A673 (cell line): ENCODE measurements at places on chromosomes 5 and 9. TPM values are rescaled to one million over a fixed set of nuclear protein-coding genes. Genes with fewer than 3 reads are reported as not detected.

CTSV gene
- 10.2 and 14.2 TPM in 2 replicates for total RNA-seq

- no peaks in the 10 kb centered on the region for H3K4me1 ChIP-seq
- no peak overlapping the region for H3K4me3 ChIP-seq
- no peak for DNase-seq
- H3K27ac ChIP-seq, result no peak overlapping the region
These were observed 1043.0 kb upstream of the C9orf72 start for GRCh38 chr9:28616310-28616709.

- H3K27me3 ChIP-seq, result no peaks in the 10 kb centered on the region
- no peak overlapping the region for H3K27ac ChIP-seq
- DNase-seq, result no peak
- H3K36me3 ChIP-seq, result no peaks in the 10 kb centered on the region
- no peaks in the 10 kb centered on the region for H3K4me1 ChIP-seq
These were observed 83.1 kb downstream of the KCNT1 start for GRCh38 chr9:135785013-135785575.

GRCh38 chr5:138408023-138408422 lies 30.8 kb upstream of the REEP2 start:
- peaks cover 20% of the 10 kb centered on the region for H3K36me3 ChIP-seq
- no peak overlapping the region for H3K4me3 ChIP-seq
- H3K4me1 ChIP-seq, result no peaks in the 10 kb centered on the region

- no peak for DNase-seq
- no peaks in the 10 kb centered on the region for H3K36me3 ChIP-seq
- H3K4me1 ChIP-seq, result no peaks in the 10 kb centered on the region
- no peak overlapping the region for H3K27ac ChIP-seq
- no peaks in the 10 kb centered on the region for H3K27me3 ChIP-seq
These were observed 16.6 kb upstream of the PLPP1 start for GRCh38 chr5:55551358-55551757.

DNA sequence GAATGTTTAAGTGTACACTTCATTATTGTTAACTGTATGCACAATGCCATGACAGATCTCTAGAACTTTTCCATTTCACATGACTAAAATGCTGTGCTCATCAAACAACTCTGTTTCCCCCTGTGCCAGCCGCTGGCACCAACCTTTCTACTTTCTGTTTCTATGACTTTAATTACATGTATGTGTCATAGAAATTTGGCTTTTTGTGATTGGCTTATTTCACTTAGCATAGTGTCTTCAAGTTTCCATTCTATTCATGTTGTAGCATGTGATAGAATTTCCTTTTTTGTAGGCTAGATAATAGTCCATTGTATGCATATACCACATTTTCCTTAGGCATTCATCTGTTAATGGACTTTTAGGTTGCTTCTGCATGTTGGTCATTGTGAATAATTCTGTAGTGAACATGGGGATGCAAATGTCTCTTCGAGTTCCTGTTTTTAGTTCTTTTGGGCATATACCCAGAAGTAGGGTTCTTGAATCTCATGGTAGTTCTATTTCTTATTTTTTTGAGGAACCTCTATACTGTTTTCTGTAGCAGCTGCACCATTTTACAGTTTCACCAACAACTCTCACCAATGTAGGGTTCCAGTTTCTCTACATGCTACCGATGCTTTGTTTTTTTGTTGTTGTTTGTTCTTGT lies 184.4 kb upstream of the DMRT1 start:
- no peak for DNase-seq
- no peaks in the 10 kb centered on the region for H3K27me3 ChIP-seq
- H3K27ac ChIP-seq, result no peak overlapping the region
- no peaks in the 10 kb centered on the region for H3K36me3 ChIP-seq
- no peak overlapping the region for H3K4me3 ChIP-seq

DNA sequence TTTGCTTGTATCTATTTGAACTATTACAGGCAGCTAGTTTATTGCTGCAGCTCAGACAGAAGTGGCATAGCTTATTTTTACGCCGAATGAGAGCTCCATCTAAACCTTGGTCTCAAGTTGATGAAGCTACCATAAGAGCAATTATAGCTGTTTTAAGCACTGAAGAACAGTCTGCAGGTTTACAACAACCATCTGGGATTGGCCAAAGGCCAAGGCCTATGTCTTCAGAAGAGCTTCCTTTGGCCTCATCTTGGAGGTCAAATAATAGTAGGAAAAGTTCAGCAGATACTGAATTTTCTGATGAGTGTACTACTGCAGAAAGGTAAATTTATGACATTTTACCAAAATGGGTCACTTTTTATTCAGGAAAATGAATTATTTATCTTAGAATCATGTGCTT lies 67.9 kb downstream of the YTHDC2 start:
- H3K4me1 ChIP-seq, result no peaks in the 10 kb centered on the region
- peaks cover 8% of the 10 kb centered on the region for H3K36me3 ChIP-seq
- no peak overlapping the region for H3K4me3 ChIP-seq
- no peak overlapping the region for H3K27ac ChIP-seq

PTGER4 gene
- 2.1 and 2.5 TPM in 2 replicates for total RNA-seq

- no peak for DNase-seq
- no peak overlapping the region for H3K27ac ChIP-seq
- no peaks in the 10 kb centered on the region for H3K4me1 ChIP-seq
- no peak overlapping the region for H3K4me3 ChIP-seq
- H3K27me3 ChIP-seq, result no peaks in the 10 kb centered on the region
These were observed 61.6 kb downstream of the YTHDC2 start for GRCh38 chr5:113575074-113575473.

DNA sequence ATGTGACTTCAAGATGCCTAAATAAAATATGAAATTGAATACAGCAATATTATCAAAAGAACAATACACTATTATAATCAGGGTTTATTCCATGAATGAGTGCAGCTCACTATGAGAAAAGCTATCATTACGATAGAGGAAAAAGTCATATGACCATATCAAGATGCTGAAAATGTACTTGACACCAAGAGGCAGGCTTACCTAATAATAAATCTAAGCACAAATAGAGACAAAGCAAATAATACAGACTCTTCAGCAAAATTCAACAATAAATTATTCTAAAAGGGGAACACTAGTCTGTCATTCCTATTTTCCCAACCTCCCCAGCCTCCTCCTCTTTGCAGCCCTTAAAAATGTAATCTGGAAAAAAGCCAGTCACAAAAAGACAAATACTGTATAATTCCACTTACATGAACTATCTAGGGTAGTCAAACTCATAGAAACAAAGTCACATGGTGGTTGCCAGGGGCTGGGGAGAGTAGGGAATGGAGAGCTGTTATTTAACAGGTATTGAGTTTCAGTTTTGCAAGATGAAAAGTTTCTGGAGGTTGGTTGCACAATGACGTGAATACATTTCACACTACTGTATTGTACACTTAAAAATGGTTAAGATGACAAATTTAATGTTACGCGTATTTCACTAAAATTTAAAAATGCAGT lies 148.4 kb downstream of the NFIB start:
- no peaks in the 10 kb centered on the region for H3K4me1 ChIP-seq
- DNase-seq, result no peak
- H3K27me3 ChIP-seq, result no peaks in the 10 kb centered on the region
- H3K36me3 ChIP-seq, result no peaks in the 10 kb centered on the region
- no peak overlapping the region for H3K27ac ChIP-seq

ARHGEF28 gene
- 3.4 and 3.5 TPM in 2 replicates for total RNA-seq

TMEM252 gene
- total RNA-seq, result not detected in 2 replicates

GRCh38 chr5:80208381-80208780 lies 47.5 kb downstream of the SERINC5 start:
- DNase-seq, result no peak
- no peaks in the 10 kb centered on the region for H3K4me1 ChIP-seq
- H3K27ac ChIP-seq, result no peak overlapping the region
- no peak overlapping the region for H3K4me3 ChIP-seq
- H3K36me3 ChIP-seq, result no peaks in the 10 kb centered on the region

TRIM23 gene
- 12.9 and 15.6 TPM in 2 replicates for total RNA-seq

SLC24A2 gene
- not detected in 2 replicates for total RNA-seq

OLFML2A gene
- 1.4 and 2.9 TPM in 2 replicates for total RNA-seq

GRCh38 chr9:87853302-87853701 lies 29.4 kb upstream of the SPATA31E1 start:
- no peak overlapping the region for H3K27ac ChIP-seq
- H3K4me3 ChIP-seq, result no peak overlapping the region
- no peaks in the 10 kb centered on the region for H3K4me1 ChIP-seq

- H3K4me3 ChIP-seq, result no peak overlapping the region
- H3K27me3 ChIP-seq, result no peaks in the 10 kb centered on the region
- no peaks in the 10 kb centered on the region for H3K4me1 ChIP-seq
- no peaks in the 10 kb centered on the region for H3K36me3 ChIP-seq
- DNase-seq, result no peak
- H3K27ac ChIP-seq, result no peak overlapping the region
These were observed 42.5 kb upstream of the MYOT start for GRCh38 chr5:137825165-137825564.

STING1 gene
- 29.4 and 30.7 TPM in 2 replicates for total RNA-seq

IRX2 gene
- not detected in 2 replicates for total RNA-seq

PRLR gene
- 0.22 TPM in 1 of 2 replicates, not detected in the other for total RNA-seq

DNA sequence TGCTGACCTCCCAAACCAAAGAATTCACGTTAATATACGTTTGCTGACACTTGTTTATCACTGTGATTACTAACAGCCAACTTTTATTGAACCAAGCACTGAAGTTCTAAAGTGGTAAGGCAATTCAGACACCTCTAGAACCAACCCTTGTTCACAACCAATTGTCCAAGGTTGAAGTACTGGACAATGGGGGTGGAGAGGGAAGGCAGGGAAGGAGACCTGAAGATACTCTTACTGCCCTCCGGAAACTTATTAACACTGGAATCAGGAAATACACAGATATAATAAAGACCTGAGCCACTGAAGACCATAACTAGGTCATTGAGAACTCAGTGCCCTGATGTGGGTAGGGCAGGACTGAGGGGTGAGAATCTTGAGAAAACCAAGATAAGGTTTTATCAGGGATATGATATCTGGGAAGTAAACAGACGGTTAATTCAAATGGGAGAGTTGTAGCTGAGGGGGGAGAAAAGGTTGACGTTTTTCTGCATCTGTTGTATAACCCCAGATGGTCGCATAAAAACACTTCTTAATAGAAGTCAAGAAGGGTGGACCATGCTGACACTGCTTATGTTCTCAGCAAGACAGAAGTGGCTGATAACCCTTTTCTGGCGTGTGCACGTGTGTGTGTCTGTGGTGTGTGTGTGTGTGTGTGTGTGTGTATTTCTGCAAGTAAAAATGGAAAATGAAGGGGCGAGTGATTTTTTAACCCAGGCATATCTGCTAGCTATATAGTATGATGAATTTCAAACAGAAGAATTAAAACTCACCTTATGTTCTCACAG lies 125.9 kb downstream of the LHFPL2 start:
- no peaks in the 10 kb centered on the region for H3K4me1 ChIP-seq
- H3K27ac ChIP-seq, result no peak overlapping the region
- no peak for DNase-seq
- no peaks in the 10 kb centered on the region for H3K36me3 ChIP-seq

DNA sequence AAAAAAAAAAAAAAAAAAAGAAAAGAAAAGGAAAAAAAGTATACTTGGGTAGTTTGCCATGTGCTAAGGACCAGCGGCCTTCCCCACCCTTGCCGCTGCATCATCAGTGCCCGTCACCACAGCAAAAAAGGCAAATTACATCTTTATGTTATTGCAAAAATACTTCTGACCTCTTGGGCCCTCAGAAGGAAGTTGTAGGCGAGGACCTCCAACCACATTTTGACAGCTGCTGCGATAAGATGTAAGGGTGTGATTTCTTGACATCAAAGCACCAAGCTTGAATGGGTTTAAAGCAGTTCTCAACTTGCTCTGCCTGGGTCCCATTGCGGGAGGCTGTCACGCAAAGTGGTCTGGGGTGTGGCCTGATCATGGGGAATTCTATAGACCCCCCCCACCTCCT lies 39.2 kb downstream of the DMRT1 start:
- H3K4me3 ChIP-seq, result no peak overlapping the region
- H3K27me3 ChIP-seq, result peaks cover 12% of the 10 kb centered on the region
- no peaks in the 10 kb centered on the region for H3K36me3 ChIP-seq
- no peak for DNase-seq
- no peaks in the 10 kb centered on the region for H3K4me1 ChIP-seq
- H3K27ac ChIP-seq, result no peak overlapping the region

TRAF1 gene
- 0.73 and 0.85 TPM in 2 replicates for total RNA-seq

PLCXD3 gene
- total RNA-seq, result 1.3 and 1.7 TPM in 2 replicates

DNA sequence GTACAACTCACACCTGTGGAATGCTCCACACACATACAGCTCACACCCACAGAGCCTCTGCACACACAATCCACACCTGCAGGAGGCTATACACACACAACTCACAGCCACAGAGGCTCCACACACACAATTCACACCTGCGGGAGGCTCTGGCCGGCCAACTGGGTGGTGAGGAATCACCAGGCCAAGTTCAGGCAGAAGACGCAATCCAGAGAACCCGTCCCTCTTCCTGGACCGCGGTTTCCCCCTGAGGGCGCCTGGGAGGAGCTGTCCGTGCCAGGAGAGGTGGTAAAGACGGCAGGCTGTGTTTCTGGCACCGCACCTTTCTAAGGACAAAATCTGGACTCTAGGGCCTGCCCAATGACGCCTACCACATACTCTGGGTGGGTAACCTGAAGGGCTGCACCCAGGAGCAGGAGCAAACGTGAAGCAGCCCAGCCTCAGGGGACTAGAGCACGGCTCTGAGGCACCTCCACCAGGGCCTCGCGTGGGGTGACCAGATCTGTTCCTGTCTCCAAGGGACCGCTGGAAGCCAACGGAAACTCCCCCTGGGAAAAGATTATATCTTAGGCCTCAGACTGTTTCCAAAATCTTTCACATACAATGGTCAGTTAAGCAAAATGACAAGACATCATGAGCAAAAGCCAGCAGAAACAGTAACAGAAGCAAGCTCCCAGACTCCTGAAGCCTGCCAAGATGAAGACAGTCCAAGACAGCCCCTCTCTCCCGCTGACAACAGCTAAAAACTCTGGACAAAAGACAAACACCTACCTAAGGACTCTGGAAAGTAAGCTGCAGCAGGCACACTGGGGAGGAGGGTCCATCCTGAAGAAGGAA lies 16.9 kb downstream of the CAMSAP1 start:
- peaks cover 51% of the 10 kb centered on the region for H3K4me1 ChIP-seq
- no peaks in the 10 kb centered on the region for H3K36me3 ChIP-seq
- H3K27ac ChIP-seq, result peak overlapping the region; percentile 73
- no peak for DNase-seq
- H3K27me3 ChIP-seq, result no peaks in the 10 kb centered on the region
- H3K4me3 ChIP-seq, result no peak overlapping the region

DNA sequence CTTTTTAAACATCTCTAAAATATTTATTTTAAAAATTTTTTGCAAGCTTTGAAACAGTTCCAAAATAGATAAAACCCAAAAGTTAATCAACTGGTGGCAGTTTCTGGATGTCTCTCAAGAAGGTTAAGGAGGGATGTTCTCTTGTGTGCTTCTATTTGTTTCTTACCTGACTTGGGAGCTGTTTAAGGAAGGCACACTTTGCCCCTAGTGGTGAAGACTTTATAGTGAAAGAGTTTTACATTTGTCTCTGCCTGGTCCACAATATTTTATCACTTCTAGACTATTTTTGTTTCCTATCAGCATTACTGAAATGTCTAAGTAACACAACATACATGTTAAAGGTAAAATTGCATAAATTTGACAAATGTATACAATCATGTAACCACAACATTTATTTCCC lies 552.8 kb downstream of the SEMA5A start:
- no peak for DNase-seq
- H3K4me3 ChIP-seq, result no peak overlapping the region
- no peaks in the 10 kb centered on the region for H3K27me3 ChIP-seq
- no peak overlapping the region for H3K27ac ChIP-seq
